Liver (tissue), 10 donors: ENCODE measurements at places on chromosomes 12 and 14.

DNA sequence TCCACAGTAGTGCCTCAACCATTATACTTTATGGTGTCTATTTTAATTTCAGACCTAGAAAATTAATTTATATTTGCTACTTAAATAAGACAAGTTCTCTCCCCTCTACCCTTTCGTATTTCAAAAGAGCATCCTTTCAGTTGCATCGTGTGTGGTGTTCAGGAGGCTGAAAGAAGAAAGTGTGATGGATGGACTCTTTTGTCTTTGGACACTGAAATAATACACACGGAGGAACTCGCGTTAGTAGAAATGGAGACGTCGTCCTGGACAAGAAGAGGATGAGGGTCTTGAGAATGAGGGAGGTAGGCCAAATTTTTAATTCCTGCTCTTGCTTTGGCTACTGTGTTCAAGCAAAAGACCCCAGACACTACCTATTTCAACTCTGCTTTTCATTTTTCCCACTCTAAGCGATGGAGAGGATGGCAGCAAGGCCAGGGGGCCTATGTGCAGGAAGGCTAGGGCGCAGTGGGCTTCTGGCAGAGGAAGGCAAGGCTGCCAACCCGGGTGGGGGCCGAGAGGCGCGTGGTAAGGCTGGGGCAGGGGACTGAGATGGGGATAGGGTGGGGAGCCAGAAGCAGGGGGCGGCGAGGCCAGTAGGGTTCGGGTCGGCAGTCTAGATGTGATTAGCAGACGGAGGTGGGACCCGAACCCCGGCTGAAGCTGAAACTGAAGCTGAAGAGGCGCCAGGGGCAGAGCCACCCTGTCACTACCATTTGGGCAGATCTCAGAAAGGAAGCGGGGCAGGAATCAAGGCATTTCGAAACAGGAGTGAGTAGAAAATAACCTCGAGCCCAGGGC, 722 bp downstream of the TMED8 start:
- no peak for DNase-seq

DNA sequence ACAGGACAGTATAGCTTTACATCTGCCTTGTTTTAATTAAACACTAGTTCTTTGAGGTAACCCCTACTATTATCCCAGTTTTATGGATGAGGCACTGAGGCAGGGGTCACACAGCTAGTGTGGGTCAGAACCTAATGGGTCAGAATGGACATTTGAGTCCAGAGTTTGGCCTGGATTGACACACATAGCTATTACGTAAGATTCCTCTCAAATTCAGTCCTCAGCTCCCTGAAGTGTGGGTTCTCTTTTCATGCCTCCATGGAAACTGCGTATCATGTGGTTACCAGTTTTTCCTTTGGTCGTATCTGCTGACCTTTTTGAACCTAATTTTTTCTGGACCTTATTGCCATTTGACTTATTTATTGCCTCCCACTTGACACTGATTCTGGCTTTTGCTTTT, 40.4 kb downstream of the PSEN1 start:
- no peak for DNase-seq

DNA sequence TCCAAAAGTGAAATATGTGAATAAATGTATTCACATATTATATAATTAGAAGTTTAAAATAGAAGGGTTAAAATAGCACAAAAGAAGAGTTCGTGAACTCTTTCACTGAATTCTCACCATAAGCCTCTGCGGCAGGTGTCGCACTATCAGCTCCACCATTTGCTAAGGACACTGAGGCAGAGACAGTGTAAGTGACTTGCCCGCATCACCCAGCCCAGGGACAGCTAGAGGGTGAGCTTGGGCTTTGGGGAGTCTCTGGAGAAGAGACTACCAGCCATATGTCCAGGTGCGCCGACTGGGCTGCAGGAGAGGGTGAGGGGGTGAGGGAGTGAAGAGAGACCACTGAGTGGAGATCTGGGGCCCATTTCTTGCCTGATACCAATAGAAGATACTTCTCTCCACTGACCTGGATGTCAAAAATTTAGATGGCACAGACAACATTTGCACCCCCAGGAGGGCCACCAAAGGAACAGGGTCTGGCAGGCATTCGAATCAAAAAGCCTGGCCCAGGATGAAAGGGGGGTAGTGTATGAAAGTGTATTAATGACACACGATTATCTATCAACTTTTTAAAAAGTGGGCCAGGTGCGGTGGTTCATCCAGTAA, 28.5 kb downstream of the FAIM2 start:
- DNase-seq = no peak

GRCh38 chr14:90409209-90409730, 12.4 kb downstream of the CALM1 start:
- no peak for DNase-seq

- DNase-seq = no peak
Measured at GRCh38 chr12:108173892-108174291, 44.8 kb downstream of the WSCD2 start.

- DNase-seq = no peak
Measured at GRCh38 chr14:24880689-24881088, 169.3 kb downstream of the STXBP6 start.

DNA sequence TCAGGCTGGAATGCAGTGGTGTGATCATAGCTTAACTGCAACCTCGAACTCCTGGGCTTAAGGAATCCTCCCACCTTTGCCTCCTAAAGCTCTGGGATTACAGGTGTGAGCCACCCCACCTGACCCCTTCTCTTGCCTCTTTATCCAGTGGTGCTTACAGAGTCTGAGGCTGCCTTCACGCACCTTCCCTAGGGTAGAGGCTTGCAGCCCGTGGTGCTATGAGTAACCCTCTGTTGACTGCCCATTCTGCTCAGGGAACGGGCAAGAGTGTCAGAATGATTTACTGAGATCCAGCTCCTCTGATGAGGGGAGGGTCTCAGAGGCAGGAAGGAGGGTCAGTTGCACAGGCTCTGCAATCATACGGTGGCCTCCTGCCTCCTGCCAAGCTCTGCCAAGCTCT, 125.1 kb upstream of the TBX3 start:
- no peak for DNase-seq

DNA sequence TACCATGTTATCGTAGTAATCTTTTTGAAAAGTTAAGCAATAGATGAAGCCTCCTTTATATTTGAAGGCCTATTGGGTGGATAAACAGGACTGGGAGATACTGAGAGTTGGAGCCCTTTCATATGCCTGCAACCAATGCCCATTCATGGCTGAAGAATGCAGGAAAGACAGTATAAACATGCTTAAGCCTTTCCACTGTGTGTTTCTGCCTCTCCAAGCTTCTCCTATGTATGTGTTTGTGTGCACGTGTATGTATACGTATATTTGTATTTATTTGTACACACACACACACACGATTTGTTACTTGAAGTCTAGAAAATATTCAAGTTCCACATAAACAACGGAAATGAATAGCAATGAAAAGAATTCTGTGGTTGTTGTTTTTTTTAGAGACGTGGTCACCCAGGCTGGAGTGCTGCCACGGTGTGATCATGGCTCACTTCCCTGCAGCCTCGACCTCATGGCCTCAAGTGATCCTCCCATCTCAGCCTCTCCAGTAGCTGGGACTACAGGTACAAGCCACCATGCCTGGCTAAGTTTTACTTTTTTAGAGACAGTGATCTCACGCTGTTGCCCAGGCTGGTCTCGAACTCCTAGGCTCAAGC, 1453.5 kb downstream of the AACS start:
- DNase-seq = no peak

DNA sequence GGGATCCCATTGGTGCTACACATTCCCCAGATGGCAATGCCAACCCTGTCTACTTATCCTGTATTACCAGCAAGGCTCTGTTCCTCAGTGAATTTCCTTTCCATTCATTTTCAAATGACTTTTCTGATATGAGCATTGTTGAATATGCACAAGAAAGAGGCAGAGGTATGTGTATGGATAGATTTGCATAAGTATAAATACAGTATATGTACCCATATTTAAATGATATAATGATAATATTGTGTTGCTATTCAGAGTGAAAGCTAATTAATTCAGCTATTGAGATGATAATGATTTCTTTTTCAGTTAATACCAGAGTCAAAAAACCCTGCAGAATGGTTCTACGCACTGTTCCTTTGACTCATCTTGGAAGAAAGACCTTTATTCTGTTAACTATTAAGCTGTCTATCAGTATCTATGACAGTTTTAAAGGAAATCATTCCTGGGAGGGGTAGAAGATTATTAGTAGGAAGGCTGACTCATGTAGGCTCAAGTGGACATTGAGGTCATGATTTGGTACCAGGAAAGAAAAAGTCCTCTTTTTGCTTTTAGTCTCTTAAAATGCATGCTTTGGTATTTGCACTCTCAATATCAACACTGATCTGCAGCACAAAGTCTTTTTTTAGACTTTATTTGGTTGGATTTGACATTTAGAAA, 44.9 kb upstream of the GAS2L3 start:
- no peak for DNase-seq

DNA sequence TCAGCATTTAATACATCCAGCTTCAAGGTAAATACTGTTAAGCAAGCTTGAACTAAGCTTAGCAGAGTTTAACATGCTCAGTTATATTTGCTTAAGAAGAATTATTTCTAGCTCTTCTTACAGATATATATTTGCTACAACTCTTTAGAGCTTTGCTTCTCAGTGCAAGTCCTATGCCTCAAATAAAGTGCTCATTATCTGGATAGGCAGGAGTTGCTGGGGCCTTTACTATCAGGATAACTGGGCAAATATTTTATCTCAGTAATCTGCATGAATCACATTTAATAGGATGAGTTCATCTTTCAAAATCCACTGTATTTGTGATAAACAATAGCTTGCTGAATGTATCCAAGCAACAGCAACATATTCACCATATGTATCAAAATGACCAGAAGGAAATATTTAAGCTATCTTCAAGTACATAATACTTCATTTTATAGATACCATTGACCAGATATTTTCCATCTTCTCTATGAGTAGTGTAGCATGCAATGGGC, 187.6 kb downstream of the NOVA1 start:
- DNase-seq = no peak

DNA sequence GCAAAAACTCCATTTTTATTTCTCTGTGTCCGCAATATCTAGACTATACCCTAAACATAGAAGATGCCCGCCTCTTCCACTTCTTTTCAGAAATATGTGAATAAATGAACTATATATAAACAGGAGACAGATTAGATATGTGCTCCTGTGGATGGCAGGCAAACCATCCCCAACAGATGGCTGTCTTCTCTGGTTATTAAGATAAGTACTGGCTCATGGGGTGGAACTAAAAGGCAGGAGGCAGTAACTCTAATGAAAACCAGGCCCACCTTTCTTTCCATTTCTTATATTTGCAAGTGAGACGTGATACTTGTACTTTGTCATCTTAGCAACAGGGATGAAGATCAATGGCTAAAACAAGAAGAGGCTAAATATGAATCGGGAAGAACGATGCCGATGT, 20.2 kb downstream of the E2F7 start:
- DNase-seq = no peak

DNA sequence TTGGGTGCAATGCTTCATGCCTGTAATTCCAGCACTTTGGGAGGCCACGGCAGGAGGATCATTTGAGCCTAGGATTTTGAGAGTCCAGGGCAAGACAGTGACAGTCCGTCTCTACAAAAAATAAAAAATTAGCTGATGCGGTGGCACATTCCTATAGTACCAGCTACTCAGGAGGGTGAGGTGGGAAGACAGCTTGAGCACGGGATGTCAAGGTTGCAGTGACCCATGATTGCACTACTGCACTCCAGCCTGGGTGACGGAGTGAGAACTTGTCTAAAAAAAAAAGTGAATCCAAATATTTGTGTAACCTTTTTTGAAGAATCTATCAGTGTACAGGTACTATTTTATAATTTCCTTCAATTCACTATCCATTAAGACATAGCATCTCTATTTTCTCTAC, 112.5 kb downstream of the DENND5B start:
- DNase-seq = no peak

GRCh38 chr14:76753541-76754198, 7.6 kb upstream of the VASH1 start:
- no peak for DNase-seq

GRCh38 chr12:131850856-131851559, 22.8 kb downstream of the MMP17 start:
- DNase-seq = no peak

GRCh38 chr12:27653661-27654060, 42.6 kb upstream of the REP15 start:
- DNase-seq = no peak

- no peak for DNase-seq
Measured at GRCh38 chr14:66425402-66425801, 60.8 kb upstream of the CCDC196 start.

DNA sequence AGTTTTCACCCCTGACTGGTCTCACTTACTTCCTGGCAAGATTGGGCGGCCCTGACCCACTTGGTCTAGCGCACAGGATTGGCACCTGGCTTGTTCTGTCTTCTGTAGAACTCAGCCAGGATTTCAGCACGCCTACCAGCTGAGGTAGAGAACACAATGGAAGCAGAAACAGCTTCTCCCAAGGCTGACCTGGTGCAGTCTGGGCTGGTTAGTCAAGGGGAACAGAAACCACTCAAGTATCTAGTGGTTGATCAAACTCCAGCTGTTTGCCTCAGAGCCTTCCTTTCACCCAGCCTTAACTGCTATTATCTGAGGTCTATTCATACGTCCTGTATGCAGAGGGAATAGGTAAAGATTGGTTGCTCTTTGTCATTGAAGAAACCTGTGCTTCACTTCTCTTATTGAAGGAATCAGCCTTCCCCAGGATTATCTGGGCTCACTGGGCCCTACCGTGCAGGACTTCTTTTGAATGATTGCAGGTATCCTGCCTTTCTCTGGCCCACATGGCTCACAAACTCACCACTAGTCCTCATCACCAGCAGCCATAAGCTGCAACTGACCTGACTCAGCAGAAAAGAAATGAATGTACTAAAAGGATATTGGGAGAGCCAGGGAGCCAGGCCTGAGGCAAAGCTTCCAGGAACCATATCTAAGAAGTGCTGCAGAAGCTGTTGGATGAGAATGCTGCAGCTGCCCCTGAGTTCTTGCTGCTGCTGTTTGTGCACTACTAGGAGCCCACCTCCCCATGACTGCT, 2.5 kb upstream of the PLEKHD1 start:
- no peak for DNase-seq

DNA sequence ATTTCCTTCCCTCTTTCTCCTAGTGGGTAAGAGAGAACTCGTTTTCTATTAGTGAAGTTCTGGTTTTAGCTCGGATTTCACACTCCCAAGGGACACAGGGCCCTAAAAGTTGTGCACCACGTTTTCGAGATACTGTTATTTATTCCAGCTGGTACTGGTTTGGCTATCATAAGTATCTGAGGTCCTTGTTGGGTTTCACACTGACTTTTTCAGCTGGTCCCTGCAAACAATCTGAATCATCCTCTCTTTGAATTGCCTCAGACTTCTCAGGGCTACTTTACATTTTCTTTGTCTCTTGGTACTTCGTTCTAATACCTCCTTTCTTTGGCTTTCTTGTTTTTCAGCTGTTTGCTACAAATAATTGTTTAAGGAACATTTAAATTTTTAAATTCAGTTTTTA, 75.7 kb downstream of the SCN8A start:
- DNase-seq = no peak

- DNase-seq = no peak
Measured at GRCh38 chr12:1622406-1622805, 6.6 kb upstream of the WNT5B start.

- no peak for DNase-seq
Measured at GRCh38 chr12:77130193-77130592, 64.8 kb upstream of the E2F7 start.
